ENCODE measurements at places on chromosomes 2 and 18.

DNA sequence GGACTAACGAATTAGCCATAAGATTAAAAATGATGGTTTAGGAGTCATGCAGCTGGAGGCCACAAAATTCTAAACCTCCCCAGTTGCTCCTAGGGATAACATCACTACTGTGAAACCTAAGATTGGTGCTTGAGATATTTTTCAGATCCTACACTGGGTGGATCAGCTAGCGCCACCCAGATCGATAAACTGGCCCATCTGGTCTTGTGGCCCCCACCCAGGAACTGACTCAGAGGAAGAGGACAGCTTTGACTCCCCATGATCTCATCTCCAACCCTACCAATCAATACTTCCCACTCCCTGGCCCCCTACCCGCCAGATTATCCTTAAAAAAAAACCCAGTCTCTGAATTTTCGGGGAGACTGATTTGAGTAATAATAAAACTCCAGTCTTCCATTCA is 5.5 kb downstream of the GALNT14 start:
- DNase-seq: no peak

- DNase-seq: no peak
Observed at GRCh38 chr2:44230378-44230777, 44.9 kb upstream of the SLC3A1 start.

DNA sequence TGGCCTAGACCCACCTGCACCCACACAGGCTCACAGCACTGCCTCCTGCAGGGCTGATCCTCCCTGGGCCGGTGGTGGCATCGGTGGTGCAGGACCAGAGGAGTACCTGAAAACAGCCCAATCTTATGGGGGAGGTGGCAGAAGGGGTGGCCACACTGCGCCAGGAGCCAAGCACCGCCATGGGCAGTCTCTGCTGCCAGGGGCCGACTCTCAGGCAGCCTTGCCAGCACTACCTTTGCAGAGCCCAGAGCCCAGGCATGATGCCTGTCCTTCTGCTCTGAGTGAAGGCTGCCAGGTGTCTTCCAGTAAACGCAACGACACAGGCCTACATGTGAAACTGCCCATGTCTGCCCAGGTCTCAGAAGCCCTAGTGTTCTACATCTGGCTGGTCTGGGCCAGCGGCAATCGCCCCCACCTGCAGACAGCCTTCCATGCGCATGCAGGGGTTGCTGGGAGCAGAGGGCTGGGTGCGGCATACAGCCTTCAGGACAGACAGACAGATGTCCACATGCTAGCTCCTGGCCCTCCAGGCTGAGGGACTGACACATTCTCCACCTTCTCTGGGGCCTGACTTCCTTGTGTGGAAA is 6.8 kb downstream of the HS6ST1 start:
- no peak for DNase-seq

GRCh38 chr18:32459361-32460101 is 11.2 kb downstream of the GAREM1 start:
- no peak for DNase-seq

- DNase-seq: no peak
Observed at GRCh38 chr2:134454931-134455330, 201.1 kb downstream of the MGAT5 start.

DNA sequence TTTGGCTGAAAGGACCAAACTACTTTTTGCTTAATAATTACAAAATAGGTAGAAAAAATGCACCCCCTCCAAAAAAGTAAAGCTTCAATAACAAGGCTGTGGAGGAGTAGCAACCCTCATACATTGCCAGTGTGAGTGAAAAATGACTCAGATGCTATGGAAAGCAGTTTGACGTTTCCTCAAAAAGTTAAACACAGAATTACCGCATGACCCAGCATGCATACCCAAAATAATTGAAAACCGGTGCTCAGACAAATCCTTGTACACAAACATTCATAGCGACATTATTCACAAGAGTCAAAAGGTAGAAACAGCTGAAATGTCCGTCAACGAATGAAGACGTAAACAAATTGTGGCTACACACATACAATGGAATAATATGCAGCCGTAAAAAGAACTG is 38.8 kb upstream of the DAPL1 start:
- no peak for DNase-seq

GRCh38 chr2:189896809-189897208 is 112.6 kb downstream of the PMS1 start:
- DNase-seq: no peak

DNA sequence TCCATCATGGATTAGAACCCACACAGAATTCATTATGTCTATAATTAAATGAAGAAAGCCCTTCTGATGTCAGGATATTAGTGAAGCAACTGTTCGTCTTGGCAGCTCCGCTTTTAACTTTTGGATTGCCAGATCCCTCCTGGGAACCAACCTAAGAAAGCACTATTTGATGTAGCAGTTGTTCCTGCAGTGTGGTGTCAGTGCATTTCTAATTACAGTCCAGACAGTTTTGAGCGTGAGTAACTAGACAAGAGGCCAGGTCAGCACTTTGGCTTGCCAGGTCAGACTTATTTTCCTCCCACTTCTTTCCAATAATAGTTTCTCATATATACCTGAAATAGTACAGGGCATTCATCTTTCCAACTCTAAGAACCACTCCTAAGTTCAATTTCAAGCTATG is 13.8 kb downstream of the NRXN1 start:
- no peak for DNase-seq

DNA sequence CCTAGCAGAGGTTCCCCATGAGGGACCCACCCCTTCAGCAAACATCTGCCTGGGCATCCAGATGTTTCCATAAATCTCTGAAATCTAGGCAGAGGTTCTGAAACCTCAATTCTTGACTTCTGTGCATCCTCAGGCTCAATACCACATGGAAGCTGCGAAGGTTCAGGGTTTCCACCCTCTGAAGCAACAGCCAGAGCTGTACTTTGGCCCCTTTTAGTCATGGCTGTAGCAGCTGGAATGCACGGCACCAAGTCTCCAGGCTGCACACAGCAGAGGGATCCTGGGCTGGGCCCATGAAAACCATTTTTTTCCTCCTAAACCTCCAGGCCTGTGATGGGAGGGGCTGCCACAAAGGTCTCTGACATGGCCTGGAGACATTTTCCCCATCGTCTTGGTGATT is 93.0 kb upstream of the FIGN start:
- DNase-seq: no peak

DNA sequence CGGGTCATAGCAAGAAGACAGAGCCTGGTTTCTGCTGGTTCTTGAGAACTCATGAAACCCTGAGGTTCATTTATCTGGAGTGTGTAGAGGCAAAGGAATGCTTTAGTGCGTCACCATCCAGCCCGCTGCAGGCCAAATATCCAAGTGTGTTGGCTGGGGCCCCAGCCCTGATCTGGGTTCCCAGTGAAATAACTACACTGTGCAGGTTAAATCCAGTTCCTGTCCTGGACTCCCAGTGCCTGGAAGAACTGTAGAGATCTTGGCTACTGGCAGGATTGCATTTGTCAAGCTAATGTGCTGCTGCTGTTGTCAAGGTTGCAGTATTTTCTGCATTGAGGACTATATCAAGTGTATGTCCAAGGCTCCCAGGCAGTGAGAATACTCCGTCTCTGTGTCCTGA is 89.9 kb downstream of the MAPK4 start:
- no peak for DNase-seq

DNA sequence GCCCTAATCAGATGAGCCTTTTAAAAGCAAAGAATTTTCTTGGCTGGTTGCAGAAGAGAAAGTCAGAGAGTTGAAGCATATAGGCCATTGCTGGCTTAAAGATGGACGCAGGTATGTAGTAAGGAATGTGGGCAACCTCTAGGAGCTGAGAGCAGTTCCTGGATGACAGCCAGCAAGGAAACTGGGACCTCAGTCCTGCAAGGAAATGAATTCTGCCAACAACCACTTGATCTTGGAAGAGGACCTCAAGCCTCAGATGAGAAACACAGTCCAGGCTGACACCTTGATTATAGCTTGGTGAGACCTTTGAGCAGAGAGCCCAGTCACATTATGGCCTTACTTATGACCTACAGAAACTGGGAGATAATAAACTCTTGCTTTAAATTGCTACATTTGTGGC is 15.7 kb downstream of the PHOSPHO2 start:
- DNase-seq: no peak

DNA sequence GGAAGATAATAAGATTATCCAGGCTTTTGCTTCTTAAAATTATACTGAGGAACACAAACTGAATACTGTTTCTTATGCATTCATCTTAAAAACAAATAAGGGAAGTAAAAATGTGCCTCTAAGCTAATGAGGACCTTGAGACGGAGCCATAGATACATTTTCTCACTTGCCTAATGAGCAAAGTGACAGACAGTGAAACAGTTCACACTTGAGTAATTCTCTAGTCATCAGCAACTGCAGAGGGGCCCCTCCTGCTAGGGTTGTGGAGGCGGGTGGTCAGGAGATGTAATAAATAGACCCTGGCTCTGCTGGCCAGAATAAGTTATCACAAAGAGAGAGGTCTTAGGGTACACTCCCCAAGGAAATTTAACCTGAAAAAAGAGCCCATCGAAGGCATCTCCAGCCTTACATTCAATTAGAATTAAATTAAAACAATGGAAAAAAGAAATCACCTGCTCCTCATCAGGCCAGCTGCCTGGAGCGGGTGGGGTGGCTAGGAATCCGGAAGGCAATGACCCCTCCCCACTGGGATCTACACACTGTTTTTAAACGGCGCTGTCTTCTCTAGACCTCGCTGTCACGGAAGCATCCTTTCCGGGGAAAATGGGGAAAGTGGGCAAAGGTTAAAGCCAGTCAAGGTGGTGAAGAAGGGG is 32.6 kb upstream of the INSIG2 start:
- no peak for DNase-seq

DNA sequence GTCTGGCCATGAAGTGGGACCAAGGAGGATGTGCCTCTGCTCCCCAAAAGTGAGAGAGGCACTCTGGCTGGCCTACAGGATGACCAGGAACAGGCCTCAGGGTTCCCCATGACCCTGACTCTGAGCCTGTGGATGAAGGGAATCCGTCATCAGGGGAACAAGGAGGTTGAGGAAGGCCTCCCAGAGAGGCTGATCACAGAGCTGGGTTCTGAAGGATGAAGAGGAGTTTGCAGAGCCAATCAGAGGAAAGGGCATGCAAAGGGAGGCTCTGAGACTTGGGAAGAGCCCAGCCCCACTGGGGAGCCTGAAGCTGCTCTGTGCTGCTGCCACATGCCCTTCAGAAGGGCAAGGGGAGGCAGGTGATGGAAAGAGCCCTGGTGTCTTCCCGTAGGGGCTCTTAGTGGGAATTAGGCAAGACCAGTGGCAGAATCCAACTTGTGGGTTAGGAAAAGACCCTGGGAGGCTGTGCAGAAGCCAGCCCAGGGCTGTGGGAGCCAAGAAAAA is 141.3 kb upstream of the ID2 start:
- DNase-seq: no peak

GRCh38 chr2:219664944-219665343 is 37.5 kb downstream of the SLC4A3 start:
- DNase-seq: no peak

GRCh38 chr18:26549263-26550094 is 1.1 kb upstream of the KCTD1 start:
- no peak for DNase-seq

DNA sequence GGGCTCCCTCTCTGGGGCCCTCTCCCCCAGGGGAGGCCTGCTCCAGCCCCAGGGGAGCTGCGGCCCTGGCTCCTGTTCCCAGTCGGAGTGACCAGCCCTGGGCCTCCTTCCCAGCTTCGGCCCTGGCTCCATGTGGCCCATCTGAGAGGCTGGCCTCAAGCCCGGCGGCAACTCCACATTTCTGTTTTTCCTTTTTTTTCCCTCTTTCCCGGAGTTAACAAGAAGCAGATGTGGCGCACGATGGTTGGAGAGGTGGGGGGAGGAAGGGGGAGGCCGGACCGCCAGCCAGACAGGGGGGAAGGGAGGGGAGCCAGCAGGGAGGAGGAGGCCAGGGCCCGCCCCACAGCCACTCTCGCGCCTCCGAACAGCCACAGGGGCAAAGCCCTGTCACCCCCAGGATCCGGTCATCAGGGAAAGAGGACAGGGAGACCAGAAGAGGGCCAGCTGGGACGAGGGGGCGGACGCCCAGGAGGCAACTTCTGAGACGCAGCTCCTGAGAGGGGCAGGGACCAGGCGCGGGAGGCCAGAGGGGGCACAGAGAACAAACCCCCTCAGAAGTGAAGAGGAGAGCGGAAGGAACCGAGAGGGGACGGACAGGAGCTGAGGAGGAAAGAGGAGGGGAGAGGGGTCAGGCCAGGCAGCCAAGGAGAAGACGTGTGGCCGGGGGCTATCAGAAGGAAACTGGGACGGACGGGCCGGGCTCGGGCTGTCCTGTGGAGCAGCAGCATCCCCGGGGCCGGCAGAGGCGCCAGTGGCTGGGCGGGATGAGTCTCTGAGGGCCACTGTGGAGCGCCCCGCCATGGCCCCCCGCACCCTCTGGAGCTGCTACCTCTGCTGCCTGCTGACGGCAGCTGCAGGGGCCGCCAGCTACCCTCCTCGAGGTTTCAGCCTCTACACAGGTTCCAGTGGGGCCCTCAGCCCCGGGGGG is at the start of gene EMILIN1:
Gene EMILIN1, plus strand, starts transcription at position 349 of the 928 bp plus-strand sequence. Its CDS starts 451 bp downstream, at position 800.
- DNase-seq: no peak

GRCh38 chr2:64799592-64800252 is 146.0 kb upstream of the SERTAD2 start:
- no peak for DNase-seq

GRCh38 chr2:126719833-126720351 is 63.9 kb downstream of the GYPC start:
- no peak for DNase-seq

DNA sequence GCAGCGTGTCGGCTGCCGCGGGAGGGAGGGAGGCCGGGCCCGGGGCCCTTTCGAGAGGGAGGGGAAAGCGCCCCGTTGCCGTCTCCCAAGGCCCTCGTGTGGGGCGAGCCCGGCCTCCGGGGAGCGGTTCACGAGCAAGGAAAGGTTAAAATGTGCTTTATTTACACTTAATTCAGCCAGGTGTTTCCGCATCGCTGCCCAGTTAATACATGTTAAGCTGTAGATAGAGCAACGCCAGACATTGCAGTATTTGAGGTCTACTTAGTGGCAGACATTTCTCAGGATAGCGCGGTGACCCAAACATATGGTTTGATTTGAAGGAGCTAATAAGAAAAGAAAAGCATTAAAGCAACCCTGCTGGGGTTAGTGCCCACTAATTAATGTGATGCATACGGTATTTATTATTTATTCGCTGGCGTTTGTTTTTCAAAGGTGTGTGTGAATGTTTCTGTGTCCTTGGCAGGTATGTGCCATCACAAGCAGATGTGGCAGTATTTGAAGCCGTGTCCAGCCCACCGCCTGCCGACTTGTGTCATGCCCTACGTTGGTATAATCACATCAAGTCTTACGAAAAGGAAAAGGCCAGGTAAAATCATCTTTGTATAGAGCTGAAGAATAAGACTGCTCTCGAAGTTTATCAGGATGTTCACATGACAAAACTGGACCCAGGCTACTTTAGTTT is 571 bp downstream of the EEF1B2 start:
- no peak for DNase-seq

DNA sequence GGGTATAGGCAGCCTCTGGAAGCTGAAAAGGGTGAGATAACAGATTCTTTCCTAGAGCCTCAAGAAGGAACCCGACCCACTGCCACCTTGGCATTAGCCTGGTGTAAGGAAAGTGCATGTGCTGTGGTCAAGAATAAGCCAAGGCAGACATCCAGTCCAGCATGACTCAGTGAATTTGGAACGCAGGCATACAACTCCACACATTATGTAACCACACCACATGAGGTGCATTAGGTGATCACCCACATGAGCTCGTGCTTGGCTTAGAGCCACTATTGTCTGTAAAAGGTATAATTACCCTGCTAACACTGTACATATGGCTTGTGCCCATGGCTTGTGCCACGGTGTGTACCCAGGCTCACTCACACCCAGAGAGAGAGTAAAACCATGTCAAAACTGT is 583.7 kb upstream of the HNMT start:
- DNase-seq: no peak

GRCh38 chr2:239459056-239459455 is 58.2 kb upstream of the HDAC4 start:
- no peak for DNase-seq

GRCh38 chr18:42005782-42006181 is 50.7 kb downstream of the PIK3C3 start:
- DNase-seq: no peak

All from cortex of kidney (tissue), 1 donor.